NCI-H510A (cell line): ENCODE measurements at places on chromosomes 4 and X.

GRCh38 chrX:1601768-1602085, 10.3 kb downstream of the AKAP17A start:
- no peak for DNase-seq

GRCh38 chr4:152635851-152636250, 43.9 kb downstream of the TMEM154 start:
- DNase-seq = no peak

GRCh38 chrX:151774421-151774820, 39.9 kb downstream of the CNGA2 start:
- no peak for DNase-seq

DNA sequence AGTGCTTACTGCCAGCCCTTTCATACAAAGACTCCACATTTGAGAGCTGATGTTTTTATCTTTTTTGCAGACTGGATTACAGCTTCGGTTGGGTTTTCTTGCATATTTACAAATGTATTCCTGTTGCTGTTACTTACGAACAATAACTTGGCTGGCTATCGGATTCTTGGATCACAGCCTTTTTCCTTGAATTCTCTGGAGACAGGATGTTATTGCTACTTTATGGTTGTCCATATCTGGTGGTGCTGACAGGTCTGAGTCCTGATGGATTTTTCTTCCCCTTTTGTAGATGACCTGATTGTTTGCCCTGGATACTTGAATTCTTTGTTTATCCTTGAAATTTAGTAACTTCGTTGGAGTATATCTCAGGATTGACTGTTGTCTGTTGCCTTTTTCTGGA, 77.7 kb downstream of the PDK3 start:
- no peak for DNase-seq

- no peak for DNase-seq
Observed at GRCh38 chrX:47093248-47093647, 15.0 kb downstream of the RGN start.

- DNase-seq = no peak
Observed at GRCh38 chr4:140928880-140929279, 172.7 kb upstream of the TBC1D9 start.

DNA sequence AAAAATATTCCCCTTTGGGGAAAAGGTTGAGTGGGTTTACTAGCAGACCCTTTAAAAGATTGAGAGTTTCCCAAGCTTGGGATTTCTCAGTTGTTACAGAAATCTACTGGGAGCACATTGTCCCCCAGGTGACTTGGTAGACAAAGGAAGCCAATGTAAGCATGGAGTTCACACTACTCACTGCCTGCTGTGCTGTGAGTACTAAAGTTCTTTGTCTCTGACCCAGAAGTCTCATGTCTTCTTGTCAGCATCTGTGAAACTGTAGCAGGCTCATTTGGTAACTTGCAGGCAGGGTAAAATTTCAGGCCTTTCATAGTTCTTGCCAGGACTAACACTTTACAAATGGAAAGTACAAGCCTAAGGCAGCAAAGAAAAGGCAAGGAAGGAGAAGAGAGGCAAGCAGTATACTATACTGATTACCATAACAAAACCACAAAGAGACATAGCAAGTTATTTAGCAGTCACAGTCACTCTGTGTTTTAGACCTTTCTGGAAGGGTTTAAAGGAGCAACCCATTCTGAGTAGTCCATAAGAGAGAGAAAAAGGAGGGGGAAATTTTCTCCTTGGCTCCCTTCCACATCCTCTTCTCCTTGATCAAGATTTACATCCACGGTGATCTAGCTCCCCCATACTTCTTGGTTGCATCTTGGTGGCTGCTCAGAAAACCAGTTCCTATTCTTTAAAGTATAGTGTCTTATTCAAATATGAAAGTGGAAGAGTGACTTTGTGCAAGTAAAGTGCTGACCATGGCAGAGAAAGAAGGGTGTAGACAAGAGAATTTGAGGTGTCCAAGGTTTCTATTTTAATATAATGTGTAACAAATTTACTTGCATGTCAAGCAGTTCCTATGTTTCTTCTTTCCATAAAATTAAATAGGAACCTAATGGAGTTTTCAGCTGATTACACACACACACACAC, 160.0 kb upstream of the PDE5A start:
- no peak for DNase-seq

- no peak for DNase-seq
Observed at GRCh38 chr4:86043755-86044592, 315.9 kb downstream of the MAPK10 start.

- no peak for DNase-seq
Observed at GRCh38 chr4:70463335-70463734, 8.7 kb upstream of the MUC7 start.

GRCh38 chr4:169032883-169033645, 23.0 kb upstream of the CBR4 start:
- DNase-seq = no peak

DNA sequence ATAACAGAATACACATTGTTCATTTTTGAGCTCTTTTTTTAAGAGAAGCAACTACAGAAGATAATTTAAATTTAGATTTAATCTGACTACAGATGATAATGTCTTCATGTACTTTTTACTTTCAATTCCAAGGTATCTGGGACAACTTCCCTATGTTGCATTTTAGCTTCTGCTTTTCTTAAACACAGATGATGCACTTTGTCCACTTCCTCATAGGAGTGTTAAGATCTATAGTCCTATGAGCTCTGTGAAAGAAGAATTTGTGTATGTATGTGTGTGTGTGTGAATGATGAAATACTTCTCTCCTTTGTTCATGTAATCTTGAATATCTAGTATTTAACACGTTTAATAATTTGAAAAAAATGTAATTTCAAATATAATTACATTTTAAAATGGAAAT, 5.3 kb upstream of the FHIP1A start:
- DNase-seq = no peak

- no peak for DNase-seq
Observed at GRCh38 chr4:159390648-159391047, 287.8 kb downstream of the RAPGEF2 start.

DNA sequence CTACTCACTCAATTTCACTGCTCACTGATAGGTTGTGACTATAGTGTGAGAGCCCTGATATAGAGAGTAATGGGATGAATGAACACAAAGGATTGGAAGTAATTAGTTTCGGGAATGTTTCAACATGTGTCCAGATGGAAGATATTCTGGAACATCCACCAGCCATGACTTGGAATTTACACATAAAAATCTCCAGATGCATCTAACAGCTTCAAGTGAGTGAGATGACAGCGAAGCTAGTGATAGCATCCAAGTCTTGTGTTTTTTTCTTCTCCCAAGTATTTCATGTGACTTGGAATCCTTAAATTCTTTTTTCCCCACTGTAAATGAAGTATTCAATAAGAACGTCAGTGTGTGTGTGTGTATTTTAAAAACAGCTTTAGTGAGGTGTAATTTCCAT, 82.1 kb downstream of the CLDN34 start:
- no peak for DNase-seq

GRCh38 chr4:166144607-166145006, 271.6 kb downstream of the TLL1 start:
- no peak for DNase-seq

DNA sequence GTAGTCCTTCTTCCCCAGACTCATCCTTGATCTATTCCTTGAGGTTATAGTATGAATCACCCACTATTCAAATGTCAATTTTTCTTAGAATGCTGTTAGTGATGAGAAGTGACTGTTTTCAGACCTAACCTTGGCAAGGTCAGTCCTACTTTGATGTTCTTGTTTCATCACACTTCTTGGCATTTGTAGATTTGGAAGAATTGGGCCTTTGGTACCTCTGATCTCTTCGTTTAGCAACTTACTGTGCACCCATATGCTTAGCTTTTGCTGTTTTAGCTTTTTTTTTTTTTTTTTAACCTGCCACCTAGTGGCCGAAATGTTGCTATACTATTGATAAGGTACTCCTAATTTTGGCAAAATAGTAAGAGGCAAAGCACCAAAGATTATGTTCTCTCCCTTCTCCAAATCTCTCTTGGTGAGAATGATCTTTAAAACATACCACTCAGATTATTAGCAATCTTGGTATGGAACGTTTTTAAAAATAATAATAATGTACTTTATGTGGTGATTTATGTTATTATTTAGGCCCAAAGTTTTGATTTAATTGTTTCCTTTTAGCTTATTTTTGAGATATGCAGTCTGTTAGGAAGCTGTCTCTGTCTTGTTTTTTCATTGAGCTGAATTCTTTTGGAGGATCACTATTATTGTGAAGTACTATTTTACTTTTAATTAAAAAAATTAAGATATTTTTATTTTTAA, 16.6 kb downstream of the DCK start:
- no peak for DNase-seq

DNA sequence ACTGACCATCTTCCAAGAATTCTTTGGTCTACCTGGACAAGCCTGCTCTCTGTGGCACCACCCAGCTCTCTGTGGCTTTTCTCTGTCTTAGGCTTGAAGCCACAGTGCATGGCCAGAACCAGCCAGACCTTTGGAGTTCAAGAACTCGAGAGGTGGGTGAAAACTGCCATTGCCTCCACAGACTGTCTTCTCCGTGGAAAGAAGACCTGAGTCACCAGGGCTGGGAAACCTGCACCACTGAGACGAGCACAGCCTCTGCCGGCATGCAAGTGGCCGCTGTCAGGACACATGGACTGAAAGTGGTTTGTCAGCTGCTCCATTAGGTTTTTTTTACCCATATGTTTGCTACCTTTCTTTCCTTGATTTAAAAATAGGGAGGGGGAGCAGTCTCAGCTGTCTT, 74.5 kb downstream of the MGST2 start:
- no peak for DNase-seq

- peak; percentile 7 for DNase-seq
Observed at GRCh38 chr4:185201977-185202962, 1.5 kb downstream of the CFAP97 start.

GRCh38 chr4:42104521-42104920, 47.9 kb downstream of the BEND4 start:
- DNase-seq = no peak

- no peak for DNase-seq
Observed at GRCh38 chr4:124199755-124200154, 512.8 kb downstream of the ANKRD50 start.

- no peak for DNase-seq
Observed at GRCh38 chr4:53161051-53161786, 204.6 kb downstream of the SCFD2 start.

DNA sequence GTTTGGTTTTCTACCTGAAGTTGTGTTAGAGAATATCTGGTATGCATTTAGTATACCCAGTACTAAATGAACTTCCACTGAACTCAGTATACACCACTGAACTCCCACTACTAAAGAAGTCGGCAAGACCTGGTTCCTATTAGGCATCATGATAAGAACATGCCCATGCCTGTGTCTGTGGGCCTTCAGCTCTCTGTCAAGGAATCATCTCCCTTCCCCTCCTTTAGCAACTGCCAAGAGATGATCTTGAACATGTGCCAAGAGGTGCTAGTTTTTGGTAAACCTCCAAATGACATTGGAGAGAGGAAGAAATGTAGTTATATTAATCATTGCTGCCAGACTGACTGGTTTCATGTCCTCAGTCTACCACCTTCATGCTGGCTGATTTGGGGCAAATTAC, 113.2 kb downstream of the ATP10D start:
- no peak for DNase-seq

GRCh38 chr4:7361280-7361895, 73.3 kb downstream of the PSAPL1 start:
- no peak for DNase-seq

DNA sequence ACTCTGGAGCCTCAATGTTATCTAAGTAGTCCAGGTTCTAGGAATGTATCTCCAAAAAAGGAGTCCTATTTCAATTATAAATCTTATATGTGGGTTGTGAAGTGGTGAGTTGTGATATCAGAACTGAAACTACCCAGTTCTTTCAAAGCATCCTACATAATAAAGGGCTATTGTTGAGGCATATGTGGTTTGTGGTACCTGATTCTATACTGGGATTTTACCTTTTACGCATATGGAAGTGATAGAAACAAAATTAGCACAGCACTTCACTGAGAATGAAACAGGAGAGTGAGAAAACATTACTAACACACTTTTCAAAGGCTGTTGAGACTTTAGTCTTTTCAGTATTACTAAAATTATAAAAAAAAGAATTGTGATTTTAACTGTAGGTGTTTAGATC, 417.7 kb upstream of the GALNT7 start:
- no peak for DNase-seq

- no peak for DNase-seq
Observed at GRCh38 chrX:10654960-10655359, 34.6 kb upstream of the MID1 start.

GRCh38 chr4:23034731-23035130, 342.0 kb downstream of the GBA3 start:
- DNase-seq = no peak
